ENCODE measurements at places on chromosomes 6 and 20.

GRCh38 chr6:32092760-32093497 lies 16.2 kb downstream of the TNXB start:
- DNase-seq = no peak

DNA sequence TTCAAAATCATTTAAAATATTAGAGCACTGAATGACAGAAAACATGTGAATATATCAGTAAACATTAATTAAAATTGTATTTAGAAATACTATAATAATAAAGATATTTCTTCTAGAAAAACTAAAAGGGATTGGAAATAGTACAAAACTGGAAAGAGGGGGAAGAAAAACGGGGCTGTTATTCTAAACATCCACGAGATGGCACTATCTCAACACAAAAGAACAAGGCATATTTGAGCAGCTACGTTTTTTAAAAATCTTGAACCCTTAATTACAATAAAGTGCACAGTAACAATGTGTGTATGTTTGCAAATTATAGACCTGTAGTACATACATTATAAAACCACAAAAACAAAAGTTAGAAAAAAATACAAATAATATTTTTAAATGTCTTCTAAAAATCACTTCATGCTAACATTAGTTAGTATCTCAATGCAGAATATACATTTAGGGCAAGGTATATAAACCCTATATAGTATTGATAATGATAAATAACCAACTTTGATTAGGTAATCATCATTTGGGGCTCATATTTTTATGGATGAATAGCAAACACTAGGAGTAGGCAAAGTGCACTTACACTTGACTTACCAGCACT lies 42.5 kb upstream of the PNISR start:
- DNase-seq = no peak

- no peak for DNase-seq
Measured at GRCh38 chr20:38201356-38201755, 36.3 kb upstream of the TGM2 start.

DNA sequence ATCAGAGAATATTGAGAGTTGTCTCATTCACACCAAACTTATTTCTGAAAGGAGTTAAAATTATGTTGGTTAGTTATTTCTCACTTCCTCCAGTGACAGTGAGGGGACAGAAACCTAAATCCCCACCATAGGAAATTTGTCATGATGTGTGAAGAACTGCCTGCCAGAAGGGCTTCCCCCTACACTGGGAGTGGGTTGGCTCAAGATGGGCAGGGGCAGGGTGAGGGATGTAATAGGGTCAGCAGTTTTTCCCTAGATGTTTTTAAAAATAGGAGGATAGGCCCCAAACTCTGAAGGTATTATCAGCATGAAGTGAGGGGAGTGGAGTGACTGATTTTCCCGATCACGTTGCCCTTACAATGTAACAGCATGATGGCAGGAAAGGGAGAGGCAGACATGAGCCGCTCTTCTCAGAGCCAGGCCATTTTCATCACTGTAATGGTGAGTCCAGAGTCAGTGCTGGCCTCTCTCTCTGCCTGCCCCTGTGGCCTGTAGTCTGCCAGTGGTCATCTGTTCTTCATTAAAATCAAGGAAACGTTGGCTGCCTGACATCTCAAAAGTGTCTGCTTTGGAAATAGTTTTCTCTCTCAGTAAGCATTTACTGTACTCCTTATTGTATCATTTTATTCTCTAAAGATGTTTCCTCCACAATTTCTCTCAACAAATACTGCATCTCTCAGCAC lies 59.8 kb upstream of the SYNJ2 start:
- DNase-seq = no peak

GRCh38 chr6:39452306-39453145 lies 130.0 kb upstream of the KCNK16 start:
- DNase-seq = no peak

DNA sequence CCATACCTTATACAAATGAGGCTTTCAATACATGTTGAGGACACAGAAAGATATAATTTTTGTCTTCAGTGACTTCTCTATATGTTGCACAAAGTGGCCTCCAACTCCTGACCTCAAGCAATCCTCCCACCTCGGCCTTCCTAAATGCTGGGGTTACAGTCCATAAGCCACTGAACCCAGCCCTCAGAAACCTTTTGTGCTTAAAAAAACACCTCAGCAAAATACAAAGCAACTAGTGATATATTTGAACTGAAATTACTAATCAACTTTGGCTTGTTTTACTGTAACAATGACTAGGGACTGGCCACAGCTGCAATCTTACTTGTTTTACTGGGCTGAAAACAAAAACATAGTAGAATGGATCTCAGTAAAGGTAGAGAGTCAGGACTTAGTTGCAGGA lies 3.2 kb upstream of the ZNF184 start:
- DNase-seq = no peak

DNA sequence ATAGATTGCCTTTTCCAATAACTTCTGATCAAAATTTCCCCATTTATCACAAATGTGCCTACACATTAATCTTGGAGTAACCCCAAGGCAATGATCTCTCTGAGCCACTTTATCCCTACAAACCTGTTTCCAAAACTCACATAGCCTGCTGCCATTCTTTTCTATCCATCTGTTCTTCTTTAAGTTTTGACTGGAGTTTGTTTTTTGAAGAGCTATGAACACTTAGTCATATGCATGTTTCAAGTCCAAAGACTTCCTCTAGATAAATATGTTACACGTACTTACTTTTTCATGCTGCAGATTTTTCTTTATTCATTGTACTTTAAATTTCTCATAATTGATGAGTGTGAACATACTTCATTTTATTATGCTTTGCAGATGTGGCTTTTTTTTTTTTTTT lies 488.9 kb upstream of the CITED2 start:
- no peak for DNase-seq

DNA sequence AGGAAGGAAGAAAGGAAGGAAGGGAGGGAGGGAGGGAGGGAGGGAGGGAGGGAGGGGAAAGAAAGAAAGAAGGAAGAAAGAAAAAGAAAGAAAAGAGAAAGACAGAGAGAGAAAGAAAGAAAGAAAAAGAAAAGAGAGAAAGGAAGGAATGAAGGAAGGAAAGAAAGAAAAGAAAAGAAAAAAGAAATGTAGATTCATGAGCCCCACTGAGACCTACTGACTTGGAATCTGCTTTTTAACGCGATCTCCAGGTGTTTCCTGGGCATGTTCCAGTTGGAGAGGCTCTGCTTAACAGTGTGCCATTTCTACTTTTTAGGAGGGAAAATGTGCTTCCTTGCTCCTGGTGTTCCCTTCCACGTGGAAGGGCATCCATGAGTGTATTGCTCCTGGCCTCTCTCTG lies 16.4 kb downstream of the DEFB132 start:
- no peak for DNase-seq

DNA sequence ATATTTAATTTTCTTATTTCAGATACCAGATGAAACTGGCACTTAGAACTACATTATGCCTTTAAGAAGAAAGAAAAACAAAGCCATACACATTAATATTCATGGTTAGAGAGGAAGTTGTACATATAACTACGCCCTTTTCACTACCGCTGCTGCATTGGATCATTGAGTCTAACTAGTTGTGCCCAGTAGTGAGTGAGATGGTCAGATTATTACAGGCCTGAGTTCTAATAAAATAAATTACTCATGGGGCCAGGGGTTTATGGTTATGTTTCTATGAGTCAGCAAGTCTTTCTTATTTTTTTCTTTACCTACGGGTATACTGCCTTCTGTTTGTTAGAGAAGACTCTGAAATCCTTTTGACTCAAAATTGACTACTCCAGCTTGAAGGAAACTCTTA lies 11.5 kb downstream of the RIOK1 start:
- no peak for DNase-seq

DNA sequence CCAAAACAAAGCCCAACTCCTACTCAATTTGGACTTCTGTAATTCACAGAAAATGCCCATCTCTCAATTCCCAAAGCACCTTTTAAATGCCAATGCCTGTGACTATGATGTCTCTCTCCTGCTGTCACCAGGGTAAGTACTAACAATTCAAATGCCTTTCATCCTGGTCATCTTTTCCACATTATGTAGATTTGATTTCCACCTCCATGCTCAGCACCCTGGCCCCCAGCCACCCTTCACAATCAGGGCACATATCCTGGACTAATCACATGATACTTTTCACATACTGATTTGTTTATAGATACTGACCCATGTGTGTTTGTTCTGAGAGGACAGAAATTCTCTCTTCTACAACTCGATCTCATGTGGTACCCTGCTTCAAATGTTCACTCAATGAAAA lies 236.3 kb downstream of the PTPRK start:
- no peak for DNase-seq

- no peak for DNase-seq
Measured at GRCh38 chr6:132167929-132168892, 217.0 kb upstream of the CCN2 start.

- no peak for DNase-seq
Measured at GRCh38 chr6:154835307-154835706, 102.1 kb downstream of the SCAF8 start.

DNA sequence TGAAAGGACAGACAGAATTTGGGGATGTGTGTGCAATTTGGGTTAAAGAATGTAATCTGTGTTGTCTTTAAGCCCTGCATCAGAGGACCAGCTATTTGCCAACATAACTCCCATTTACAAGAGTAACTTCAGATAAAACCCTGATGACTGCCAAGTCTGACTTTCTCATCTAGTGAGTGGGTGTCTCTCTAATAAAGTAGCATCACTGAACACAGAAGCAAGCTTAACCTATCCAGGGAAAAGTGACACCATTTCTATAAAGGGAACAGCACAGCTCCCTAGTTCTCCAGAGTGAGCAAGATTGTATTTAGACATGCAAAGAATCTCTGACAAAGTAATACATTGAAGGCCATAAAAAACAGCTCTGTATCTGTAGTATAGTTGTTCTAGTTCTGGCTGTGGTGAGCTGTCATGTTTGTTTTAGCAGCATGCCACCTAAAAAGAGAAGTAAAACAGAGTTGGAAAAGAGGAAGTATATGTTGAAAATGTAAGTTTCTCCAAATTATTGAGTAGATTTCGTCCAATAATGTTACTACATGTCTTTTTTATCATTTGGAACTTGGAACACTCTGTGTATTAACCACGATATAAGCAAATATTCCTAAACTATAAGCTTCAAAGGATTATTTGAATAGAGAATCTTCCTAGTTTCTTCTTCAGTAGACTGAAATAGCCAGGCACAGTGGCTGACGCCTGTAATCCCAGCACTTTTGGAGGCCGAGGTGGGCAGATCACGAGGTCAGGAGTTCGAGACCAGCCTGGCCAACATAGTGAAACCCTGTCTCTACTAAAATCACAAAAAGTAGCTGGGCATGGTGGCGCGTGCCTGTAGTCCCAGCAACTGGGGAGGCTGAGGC lies 8.8 kb upstream of the PIM1 start:
- no peak for DNase-seq

DNA sequence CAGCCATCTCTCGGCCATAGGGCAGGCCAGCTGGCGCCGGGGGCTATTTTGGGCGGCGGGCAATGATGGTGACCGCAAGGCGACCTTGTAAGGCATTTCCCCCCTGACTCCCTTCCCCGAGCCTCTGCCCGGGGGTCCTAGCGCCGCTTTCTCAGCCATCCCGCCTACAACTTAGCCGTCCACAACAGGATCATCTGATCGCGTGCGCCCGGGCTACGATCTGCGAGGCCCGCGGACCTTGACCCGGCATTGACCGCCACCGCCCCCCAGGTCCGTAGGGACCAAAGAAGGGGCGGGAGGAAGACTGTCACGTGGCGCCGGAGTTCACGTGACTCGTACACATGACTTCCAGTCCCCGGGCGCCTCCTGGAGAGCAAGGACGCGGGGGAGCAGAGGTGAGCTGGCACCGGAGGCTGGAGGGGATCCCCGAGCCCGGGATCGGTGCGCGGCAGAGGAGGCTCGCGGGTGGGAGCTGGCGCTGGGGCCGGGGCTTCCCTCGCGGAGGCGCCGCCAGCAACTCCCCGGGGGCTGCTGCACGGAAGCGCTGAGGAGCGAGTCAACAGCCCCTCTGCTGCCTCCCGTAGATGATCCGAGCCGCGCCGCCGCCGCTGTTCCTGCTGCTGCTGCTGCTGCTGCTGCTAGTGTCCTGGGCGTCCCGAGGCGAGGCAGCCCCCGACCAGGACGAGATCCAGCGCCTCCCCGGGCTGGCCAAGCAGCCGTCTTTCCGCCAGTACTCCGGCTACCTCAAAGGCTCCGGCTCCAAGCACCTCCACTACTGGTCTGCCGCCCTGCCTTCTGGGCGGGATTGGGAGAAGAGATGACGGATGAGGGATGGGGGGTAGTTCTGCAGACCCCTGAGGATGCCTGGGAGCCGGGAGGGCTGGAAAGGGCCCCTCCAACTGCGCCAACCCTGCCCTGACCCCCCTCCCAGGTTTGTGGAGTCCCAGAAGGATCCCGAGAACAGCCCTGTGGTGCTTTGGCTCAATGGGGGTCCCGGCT lies at the start of the genes CTSA and NEURL2:
Gene CTSA (plus strand): TSS at position 351 of the 999 bp plus-strand sequence. CDS start 234 bp downstream, at position 585.
Gene NEURL2 (minus strand): TSS at position 224 of the 999 bp plus-strand sequence. CDS start 217 bp downstream, at position 7.
- DNase-seq = peak; percentile 92

GRCh38 chr6:55511122-55511800 lies 67.7 kb downstream of the HMGCLL1 start:
- DNase-seq = no peak

- DNase-seq = no peak
Measured at GRCh38 chr6:56151609-56152224, 95.7 kb downstream of the COL21A1 start.

DNA sequence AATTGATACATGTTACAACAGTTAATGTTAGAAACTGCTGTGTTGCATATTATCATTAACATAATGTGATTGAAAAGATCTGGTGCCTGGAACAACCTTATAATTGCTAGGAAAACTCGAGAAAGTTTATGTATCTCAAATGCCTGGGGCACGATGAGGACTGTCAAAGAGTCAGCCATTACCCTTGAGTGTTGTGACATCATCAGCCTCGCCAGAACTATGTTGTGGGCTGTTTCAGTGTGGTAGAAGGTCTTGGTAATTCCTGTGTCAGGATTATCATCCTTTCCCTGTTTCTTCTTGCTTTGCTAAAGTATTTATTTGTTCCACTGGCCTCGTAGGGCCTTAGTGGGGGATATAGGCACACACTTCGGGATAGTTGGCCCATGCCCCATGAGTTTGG lies 185.1 kb downstream of the DTNBP1 start:
- no peak for DNase-seq

DNA sequence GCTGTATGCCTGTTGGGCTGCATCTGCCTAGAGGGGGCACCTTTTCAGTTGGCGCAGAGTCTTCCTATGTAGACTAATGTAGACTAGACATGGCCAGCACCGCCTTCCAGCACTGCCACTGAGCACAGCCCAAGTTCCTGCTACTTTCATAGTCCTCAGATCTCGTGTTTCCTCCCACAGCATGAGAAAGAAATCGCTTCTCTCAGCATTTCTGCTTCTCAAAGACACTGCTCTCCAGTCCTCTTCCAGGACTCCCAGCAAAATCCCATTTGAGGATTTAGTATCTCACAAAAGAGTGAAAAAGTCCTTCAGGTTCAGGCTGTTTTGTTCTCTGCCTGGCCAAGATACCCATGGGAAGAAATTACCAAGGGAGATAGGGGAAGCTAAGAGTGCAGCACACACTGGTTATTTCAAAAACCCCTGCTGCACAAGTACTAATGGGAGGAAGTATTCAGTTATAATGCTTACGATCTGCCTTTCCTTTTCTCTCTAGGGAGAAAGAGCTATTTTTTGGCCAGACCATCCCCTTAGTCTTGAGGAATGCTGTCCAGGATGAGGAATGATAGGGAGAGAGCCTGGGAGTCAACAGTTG lies 35.7 kb downstream of the OGFRL1 start:
- no peak for DNase-seq

Measured in WERI-Rb-1 (cell line).